ENCODE measurements at places on chromosomes 7 and 10. TPM values are rescaled to one million over a fixed set of nuclear protein-coding genes. Genes with fewer than 3 reads are reported as not detected.

The DPP6 gene
- total RNA-seq = not detected

The NUTM2B gene
- 1.3 TPM for total RNA-seq

GRCh38 chr10:807163-807957 lies 117.9 kb upstream of the DIP2C start:
- no peak for DNase-seq

DNA sequence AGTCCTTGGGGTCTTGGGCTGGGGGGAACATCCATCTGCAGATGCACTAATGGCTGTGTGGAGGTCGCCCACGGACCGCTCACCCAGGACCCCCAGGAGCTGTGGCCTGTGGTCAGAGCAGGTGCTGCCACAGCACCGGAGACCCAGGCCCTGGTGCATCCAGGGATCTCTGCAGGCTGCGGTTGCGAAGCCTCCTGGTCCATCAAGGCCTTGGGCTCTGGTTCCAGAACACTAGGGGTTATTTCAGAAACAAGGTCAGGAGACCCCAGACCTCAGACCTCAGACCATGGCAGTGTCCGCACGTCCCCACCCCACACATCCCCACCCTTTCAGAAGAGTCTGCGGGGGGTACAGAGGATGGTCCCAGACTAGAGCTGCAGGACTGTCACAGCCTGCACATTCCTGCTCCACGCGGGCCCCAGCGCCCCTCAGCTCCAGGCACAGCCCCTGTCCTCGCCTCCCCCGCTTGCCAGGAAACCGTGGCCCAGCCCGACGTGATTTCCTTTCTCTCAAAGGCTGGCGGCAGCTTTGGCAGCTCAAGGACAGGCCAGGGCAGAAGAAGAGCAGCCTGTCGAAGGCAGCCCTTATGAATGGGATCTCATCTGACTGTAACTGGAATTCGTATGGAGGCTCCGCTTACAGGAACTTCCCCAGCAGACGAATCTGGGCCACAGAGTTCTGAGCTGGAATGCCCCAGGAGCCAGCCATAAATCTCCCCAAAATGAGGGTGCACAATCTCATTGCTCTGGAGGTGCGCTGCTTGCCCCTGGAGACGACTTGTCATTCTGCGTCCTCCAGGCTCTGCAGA lies 136.2 kb upstream of the RET start:
- no peak for DNase-seq

- no peak for DNase-seq
Measured at GRCh38 chr10:27747096-27747451, 1.5 kb upstream of the MKX start.

GRCh38 chr10:128338951-128339350 lies 212.7 kb upstream of the MKI67 start:
- no peak for DNase-seq

DNA sequence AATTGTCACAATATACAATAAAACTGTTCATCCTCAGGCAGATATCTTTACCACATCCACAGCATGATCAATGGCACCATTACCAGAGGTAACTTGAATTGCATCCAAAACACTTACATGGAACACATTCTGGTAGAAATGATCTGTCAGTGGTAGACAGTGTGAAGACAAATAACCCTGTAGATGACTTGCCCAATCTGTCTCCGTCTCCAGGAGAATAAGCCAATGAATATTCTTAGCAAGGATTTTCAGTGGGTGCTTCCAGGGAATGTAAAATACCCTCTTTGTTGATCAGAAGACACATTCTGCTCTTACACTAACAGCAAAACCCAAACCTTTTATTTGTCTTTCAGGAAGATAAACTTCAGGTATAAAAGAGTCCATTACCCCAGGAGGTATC lies 43.8 kb downstream of the VWC2 start:
- no peak for DNase-seq

The UBE3C gene
- 50.8 TPM for total RNA-seq

The SORBS1 gene
- 1,045 TPM for total RNA-seq

The INMT gene
- 17.3 TPM for total RNA-seq

The MSMB gene
- not detected for total RNA-seq

The PVRIG gene
- not detected for total RNA-seq

DNA sequence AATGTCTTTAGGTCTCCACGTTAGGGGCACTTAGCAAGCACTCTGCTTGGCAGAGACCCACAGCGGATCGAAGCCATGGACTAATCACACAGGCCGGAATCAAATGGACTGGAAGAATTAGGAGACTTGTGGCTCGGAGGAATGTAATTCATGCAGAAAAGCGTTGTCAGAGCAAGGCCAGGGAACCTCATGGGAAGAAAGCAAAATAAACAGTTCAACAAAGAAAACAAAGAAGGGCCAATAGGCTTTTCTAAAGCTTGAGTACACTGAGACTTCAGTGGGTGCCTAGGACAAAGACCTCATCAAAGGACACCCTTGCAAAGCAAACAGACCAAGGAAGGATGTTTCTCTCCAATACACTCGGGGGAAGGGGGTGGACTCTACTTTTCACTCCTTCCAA lies 171.1 kb downstream of the GLI3 start:
- no peak for DNase-seq

- no peak for DNase-seq
Measured at GRCh38 chr7:75861636-75862035, 17.2 kb upstream of the RHBDD2 start.

DNA sequence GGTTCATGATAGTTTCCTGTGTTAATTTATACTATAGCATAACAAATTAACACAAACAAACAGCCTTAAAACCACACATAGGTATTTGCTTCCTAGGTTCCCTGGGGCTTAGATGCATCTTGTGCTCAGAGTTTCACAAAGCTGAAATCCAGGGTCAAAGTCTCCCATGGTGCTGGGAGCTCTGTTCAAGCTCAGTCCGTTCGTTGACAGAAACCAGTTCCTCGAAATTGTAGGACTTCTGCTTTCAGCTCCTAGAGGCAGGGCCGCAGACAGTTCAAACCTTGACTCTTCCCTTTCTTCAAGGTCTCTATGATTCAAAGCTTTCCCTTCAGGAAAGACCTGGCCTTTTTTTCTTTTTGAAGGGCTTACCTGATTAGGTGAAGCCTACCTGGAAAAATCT lies 90.5 kb downstream of the VSTM2A start:
- DNase-seq = no peak

DNA sequence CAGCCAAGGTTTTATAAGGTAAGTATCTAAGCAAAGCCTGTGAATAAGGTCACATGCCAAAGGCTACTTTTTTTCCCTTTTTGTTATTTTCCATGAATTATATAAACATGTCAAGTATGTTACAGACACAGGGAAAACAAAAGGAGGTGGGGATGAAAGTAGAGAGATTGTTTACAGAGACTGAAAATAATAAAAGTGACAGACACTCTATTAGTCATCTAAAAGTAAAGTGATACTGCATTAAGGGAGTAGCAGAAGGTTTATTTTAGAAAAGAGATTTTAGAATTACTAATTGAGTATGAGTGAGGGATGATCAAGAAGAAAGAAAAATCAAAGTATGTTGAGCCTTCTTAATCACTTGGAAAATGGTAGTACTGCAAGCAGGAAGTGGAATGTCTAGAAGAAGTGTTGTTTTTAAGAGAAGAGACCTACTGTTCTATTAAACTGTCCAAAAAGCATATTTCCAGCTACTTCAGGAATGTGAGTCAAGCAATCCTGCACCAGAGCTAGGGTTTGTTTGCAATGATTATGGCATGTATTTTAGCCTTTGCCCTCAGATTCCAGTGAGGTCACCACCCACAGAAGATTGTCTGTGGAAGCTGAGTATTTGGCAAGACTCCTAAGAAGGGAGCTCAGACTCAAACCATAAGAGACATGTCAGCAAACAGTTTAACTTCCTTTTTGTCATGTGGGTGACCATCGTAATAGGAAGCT lies 177.9 kb upstream of the PLXDC2 start:
- no peak for DNase-seq

GRCh38 chr10:110273474-110273873 lies 31.2 kb downstream of the SMNDC1 start:
- no peak for DNase-seq

The ZNF239 gene
- total RNA-seq = 1.7 TPM

The ARID5B gene
- total RNA-seq = 25.2 TPM

DNA sequence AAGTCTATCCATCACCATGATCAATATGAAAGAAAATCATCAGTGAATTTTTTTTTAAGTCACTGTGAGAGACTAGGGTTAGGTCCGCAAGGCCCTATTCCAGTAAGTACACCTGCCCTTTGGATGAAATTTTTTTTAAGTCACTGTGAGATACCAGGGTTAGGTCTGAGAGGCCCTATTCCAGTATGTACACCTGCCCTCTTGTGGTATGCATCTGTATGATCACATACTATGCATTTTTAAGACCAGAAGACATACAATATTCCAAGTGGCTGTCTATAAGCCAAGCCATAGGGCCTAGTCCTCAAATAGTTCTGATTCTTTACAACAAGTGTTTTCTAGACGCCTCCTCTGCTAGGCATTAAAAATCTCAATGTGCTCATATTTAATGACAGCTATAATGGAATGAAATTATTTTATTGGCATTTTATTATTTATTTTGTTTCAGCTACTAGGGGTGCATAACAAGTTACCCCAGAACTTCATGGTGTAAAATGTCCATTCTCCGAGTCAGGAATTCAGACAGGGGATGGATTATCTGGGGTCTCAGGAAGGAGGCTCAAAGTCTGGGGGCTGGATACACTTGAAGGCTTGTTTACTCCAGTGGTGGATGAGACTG lies 53.1 kb downstream of the TEX36 start:
- no peak for DNase-seq

- no peak for DNase-seq
Measured at GRCh38 chr7:112143582-112143981, 62.6 kb downstream of the DOCK4 start.

DNA sequence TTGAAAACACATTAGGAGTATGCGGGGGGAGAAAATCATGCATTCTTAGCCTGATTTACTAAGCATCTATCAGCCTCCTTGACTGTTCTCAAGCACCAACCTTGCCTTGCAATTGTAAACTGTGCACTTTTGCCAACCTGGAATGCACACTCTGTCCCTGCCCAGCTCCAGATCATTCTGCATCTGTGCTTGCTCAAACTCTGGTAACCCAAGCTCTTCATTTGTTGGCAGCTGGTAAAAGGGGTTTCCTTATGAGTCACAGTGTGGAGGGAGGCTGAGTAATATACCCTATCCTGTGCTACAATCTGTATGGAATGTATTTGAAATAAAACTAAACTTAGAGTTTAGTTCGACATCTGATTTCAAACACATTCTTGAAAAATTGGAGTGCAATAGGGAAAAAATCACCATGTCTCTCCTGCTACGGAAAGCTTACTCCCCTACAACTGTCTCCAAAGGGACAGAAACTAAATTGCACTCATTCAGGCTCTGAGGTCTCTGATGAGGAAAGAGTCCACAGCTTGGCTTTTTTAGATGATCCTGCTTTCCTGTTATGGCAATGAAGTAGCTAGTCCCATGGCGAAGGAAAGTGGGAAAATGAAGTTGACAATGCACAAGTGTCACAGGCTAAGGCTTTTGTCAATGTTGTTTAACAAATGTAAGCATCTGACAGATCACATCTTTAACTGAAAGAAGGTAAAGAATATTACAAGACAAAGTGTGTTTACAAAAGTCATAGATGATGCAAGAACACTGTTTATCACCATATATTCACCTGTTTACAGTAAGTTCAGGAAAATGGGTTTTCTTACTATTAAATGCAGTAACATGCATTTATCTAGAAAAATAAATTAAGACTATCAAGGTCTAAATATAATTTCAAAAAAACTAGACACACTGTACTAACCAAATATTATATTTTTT lies 61.9 kb downstream of the TES start:
- DNase-seq = no peak

GRCh38 chr7:151018421-151019129 lies 5.7 kb downstream of the ATG9B start:
- no peak for DNase-seq

The ESYT2 gene
- total RNA-seq = 45.6 TPM

GRCh38 chr7:98280791-98281756 lies at the start of gene BRI3:
TSS of gene BRI3 (plus strand) at chr7:98281686. CDS start at chr7:98281796, 110 bp downstream.
- peak; percentile 95 for DNase-seq

- no peak for DNase-seq
Measured at GRCh38 chr7:51040787-51041186, 258.1 kb upstream of the GRB10 start.

- DNase-seq = peak; percentile 85
Measured at GRCh38 chr7:77199013-77199966, at the start of gene FGL2. TSS of gene FGL2 (minus strand) at chr7:77199819. CDS start at chr7:77199793, 26 bp downstream.

The PDZD7 gene
- 0.40 TPM for total RNA-seq

- no peak for DNase-seq
Measured at GRCh38 chr7:98341106-98341505, 59.6 kb downstream of the BRI3 start.

GRCh38 chr7:141071260-141071854 lies 2.5 kb upstream of the TMEM178B start:
- no peak for DNase-seq

The MMP21 gene
- total RNA-seq = not detected

DNA sequence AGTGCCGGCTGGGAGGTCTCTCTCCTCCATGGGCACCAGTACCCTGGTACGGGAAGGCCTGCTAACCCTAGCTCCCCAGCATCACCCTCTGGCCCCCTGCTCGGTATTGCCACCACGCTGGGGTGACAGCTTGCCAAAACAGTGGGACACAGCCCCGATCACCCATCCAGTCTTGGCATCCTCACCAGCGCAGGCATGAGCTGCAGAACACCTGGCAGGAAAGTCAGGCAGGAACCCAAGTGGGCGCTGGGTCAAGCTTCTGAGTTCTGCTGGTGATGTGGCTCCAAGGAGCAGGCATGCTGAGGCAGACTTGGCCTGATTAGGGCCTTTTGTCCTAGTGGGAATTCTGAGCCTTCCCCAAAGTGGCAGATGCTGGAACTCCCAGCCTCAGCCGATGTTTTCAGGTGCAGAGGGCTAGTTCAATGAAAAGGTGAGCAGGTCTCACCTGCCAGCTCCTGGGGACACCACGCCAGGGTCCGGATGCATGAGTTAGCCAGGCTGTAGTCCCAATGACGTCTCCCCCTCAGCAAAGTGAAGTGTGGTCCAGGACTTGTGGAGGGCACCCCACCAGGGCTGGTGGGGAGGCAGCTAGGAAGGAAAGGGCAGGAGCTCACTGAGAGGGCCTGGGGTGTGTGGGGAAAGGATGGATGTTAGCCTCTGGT lies 8.5 kb upstream of the ZNF22 start:
- no peak for DNase-seq

The FEZF1 gene
- 0.13 TPM for total RNA-seq

The CNPY1 gene
- not detected for total RNA-seq

DNA sequence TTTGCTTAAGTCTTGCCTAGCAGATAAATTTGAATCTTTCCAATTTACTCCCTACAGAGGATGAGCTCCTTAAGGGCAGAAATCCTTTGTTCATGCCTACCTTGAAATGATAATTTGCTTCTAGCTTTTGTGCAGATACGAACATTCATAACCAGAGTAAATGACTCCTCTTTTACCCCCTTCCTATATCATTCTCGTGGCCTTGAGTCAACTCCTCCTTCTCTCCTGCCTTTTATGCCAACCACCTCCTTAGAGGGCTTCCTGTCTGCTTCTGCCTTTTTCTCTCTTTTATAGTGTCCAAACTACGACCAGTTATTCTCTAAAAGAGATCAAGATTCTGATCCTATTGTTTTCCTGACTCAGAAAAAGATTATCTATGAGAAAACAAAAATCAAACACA lies 36.4 kb downstream of the MYPN start:
- no peak for DNase-seq

GRCh38 chr10:79127151-79127961 lies 58.6 kb downstream of the ZMIZ1 start:
- no peak for DNase-seq

GRCh38 chr7:128030654-128031611 lies at the start of gene LRRC4:
TSS of gene LRRC4 (minus strand) at chr7:128031437. CDS start at chr7:128030640, 797 bp downstream.
- DNase-seq = peak; percentile 81

All from cardiac septum (tissue), 1 donor.